ENCODE measurements at places on chromosomes 5 and 9. TPM values are rescaled to one million over a fixed set of nuclear protein-coding genes. Genes with fewer than 3 reads are reported as not detected.

Gene RECK
- total RNA-seq: 17.2 TPM

GRCh38 chr5:83955916-83956315 is 235.3 kb upstream of the HAPLN1 start:
- DNase-seq: no peak

GRCh38 chr9:91098203-91098850 is 263.4 kb downstream of the AUH start:
- DNase-seq: no peak

- no peak for DNase-seq
These were observed 23.6 kb upstream of the PDE4D start for GRCh38 chr5:59917121-59917520.

DNA sequence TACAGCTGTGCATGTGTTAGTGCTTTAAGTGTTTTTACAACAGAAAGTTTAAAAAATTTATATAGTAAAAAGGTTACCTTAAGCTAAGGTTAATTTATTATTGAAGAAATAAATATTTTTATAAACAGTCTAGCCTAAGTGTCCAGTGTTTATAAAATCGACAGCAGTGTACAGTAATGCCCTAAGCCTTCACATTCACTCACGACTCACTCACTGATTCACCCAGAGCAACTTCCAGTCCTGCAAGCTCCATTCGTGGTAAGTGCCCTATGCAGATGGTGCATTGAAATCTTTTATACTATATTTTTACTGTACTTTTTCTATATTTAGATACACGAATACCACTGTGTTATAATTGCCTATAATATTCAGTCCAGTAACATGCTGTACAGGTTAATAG is 159.1 kb downstream of the ROR2 start:
- DNase-seq: no peak

Gene PSMD5
- 18.7 TPM for total RNA-seq

GRCh38 chr9:18343784-18344183 is 130.2 kb upstream of the ADAMTSL1 start:
- DNase-seq: no peak

Gene DOK3
- 0.79 TPM for total RNA-seq

Gene EIF4EBP3
- 1.2 TPM for total RNA-seq

DNA sequence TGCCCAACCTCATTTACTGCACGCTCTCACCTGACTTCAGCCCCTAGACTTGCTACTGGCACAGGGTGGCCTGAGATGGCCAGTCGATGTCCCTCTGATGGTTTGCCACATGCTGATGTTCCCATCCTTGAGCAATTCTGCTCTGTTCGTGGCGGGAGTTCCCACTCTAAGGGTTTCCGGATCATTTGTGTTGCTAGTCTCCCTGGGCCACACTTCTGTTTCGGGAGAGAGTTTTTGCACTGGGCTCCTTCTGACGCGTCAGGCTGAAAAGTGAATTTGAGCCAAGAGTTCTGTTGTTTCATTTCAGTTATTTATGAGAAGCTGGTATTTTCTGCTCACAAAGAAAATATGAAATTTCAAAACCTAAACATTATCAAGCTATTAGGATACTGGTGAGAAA is 597.7 kb downstream of the BNC2 start:
- no peak for DNase-seq

Gene NR2F1
- 30.5 TPM for total RNA-seq

GRCh38 chr9:129597355-129598088 is 23.4 kb downstream of the C9orf50 start:
- DNase-seq: peak; percentile 52

GRCh38 chr5:165630261-165630778 is 2124.9 kb downstream of the MAT2B start:
- peak; percentile 68 for DNase-seq

- no peak for DNase-seq
These were observed 322.2 kb downstream of the CEMIP2 start for GRCh38 chr9:71446106-71446472.

GRCh38 chr5:98928873-98929709 is at the start of gene CHD1:
CHD1 (minus strand) TSS chr5:98929007; CDS start chr5:98926386, 2,621 bp downstream.
- peak; percentile 98 for DNase-seq

Gene BTNL8
- 0.20 TPM for total RNA-seq

GRCh38 chr9:6984941-6985578 is 227.3 kb downstream of the KDM4C start:
- DNase-seq: no peak

DNA sequence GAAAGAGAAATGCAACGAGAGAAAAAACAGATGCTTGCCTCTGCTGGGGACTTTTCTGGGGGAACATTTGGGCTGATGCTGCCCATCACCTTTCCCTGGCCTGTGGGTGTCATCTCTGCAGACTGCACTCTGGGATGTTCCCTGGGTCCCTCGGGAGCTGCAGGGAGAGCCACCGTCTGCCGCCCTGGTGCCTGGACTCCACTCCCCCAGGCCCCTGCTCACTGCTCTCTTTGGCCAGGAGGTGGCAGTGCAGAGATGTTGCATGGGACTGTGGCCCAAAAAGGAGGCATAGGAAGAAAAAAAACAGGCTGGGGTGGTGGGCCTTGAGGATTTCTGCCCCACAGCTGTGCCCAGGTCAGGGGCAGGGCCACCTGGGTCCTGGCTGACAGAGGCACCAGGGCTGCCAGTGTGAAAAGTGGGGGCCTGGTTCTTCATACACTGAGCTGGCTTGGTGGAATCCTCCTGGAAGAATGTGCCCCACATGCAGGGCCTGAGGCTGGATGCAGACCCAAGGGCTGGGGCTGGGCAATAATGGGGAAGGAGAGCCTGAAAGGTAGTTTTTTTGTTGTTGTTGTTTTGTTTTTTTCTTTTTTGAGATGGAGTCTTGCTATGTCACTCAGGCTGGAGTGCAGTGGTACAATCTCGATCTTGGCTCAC is 353.6 kb downstream of the SLIT3 start:
- peak; percentile 55 for DNase-seq

DNA sequence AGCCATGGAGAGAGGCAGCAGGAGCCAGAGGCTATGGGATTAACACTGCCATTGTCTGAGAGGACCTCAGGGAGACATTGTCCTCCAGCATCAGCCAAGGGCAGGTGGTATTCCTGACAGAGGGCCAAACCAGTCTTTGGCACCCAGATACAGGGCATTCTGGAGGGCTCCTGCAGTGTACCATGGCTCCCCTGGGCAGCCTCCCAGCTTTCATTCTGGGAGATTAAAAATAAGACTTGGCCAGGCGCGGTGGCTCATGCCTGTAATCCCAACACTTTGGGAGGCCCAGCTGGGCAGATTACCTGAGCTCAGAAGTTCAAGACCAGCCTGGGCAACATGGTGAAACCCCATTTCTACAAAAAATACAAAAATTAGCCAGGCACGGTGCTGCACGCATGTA is 4.2 kb downstream of the MTAP start:
- DNase-seq: no peak

DNA sequence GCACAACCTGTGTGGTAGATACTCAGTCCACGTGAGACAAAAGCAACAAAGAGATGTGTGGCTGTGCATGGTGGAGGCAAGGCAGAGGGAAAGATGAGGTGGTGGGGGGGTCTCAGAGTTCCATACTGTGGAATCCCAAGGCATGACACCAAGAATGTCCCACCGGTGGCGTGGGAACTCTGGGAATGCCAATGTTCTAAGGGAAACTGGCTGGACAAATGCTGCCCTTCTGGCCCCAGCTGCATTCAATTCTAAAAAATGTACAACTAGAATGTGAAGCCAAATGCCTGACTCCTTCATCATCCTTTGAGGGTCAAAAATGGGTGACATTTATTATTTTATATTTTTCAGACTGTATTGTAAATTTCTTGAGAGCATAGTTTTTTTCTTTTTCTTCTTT is 58.2 kb upstream of the EQTN start:
- no peak for DNase-seq

Gene SPATA31D4
- total RNA-seq: not detected

DNA sequence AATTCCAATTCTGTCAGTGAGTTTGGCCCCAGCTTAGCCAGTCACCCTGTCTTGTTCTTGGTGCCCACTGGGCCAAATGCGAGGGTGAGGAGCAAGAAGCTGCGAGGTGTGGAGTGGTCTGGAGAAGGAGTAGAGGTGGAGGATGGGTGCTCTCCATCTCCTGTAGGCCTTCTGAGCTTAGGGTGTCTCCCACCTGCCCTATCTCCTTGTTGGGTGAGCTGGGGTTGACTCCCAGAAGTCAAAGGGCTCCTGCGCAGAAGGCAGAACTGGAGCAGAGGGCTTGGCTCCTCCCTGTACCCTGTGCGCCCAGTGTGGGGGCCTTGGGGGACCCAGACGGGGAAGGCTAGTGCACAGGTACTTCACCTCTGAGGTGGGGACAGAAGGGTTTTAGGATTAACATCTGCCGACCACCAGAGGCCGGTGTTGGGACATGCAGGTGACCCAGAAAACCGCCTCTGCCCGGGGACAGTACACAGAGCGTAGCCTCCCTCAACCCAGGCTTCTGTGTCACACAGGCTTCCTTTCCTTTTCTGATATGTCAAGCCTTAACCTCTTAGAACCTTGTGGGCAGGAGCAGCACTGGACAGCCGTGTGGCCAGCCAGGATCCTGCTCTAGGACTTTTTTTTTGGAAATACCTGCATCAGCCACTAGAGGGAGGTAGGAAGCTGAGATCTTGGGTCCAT is 16.9 kb downstream of the IL5 start:
- peak; percentile 65 for DNase-seq

DNA sequence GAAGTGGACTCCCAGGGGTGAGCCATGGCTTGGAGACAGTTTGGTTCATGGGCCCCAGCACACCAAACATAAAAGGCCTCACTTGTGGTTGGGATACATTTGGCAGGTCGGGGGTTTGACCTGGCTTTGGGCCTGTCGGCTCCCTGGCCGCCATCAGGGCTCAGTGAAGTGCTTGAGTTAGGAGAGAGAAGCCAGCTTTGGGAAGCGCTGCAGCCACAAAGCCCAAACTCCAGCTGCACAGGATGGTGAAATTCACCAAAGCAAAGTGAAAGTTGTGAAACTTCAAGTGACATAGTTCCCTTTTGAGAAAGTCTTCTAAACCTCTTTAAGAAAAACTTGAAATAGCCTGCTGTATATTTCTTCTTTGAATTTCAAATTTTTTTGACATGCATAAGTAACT is 27.5 kb downstream of the SLC46A2 start:
- no peak for DNase-seq

- no peak for DNase-seq
These were observed 124.7 kb downstream of the PALM2AKAP2 start for GRCh38 chr9:109904666-109905065.

DNA sequence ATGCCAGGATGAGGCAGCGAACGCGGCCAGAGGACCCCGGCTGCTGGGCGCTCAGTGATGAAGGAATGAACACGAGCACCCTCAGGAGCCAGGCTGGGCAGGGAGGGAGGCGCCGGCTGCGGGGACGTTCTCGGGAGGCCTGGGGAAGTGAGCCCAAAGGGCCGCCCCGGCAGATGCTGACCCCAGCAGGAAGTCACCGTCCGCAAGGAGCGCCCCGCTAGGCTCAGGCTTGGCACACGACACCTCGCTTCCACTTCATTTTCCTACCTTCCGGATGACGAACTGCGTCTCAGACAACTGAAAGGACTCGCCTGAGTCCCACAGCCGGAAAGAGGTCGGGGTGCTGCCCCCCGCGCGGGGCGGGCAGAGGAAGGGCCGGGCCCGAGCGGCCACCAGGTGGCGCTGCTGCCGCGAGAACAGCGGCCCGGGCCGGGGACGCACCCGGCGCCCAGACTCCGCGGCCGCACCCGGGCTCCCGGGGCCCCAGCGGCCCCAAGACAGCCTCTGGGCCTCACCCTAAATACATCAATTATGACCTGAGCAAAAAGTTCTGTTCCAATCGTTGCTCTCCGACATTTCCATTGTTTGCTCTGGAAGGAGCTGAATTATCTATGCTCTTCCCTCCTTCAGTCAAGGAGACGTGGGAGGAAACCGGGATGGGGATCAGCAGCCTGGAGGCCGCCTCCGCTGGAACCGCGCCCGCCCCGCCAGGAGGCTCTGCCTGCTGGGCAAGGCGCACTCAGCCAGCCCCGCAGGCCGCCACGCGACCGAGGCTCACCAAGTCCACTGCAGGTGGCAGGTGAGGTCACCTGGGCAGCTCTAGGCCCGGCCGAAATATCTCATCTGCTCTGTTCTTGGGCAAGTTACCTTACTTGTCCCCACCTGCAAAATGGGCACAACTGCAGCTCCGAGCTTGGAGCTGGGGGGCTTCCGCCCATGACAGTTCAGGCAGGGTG is 107.0 kb downstream of the ZNF354C start:
- peak; percentile 15 for DNase-seq

DNA sequence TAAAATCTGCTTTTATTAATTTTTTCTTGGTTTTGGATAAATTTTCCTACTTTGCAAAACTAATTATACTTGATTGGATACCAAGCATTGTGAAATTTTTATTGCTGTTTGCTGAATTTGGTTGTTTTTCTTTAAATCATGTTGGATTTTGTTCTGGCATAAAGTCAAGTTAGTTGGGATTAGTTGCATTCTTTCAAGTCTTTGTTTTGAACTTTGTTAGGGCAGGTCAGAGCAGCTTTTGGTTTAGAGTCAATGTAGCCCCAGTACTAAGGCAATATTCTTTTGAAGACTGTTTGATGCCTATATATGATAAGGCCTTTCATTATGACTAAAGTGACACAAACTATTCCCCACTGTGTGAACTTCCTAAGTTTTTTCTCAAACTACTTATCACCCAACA is 531.1 kb downstream of the RASEF start:
- DNase-seq: no peak

Gene SLCO6A1
- total RNA-seq: not detected

DNA sequence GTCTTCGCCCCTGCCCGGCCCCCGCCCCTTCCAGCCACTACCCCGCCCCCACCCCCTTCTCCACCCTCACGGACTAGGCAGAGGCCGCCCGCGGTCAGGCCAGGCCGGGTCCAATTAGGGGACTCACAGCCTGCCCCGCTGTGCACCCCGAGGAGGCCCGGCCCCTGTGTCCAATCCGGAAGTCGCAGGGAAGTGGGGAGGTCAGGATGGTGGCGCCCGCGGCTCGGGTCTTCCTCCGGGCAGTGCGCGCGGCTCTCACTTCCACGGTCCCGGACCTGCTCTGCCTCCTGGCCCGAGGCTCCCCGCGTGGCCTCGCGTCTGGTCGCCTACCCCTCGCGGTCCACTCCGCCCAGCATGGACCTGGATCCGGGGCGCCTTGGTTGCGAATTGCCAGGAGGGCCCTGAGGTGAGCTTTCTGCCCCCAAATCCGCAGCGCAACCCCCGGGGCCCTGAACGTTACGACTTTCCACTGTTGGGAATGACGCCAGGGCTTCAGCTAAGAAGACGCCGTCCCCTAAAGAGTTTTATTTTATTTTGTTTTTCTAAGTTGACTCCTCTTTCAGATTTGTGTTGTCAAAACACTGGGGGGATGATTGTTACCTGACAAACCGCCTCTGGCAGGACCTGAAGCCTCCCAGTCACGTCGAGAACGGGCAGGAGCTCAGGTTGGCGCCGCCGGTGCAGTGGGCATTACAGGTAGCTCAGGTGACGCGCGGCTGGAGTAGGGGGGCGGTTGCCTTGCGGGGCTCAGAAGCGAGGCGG is 763 bp upstream of the IRX2 start:
- DNase-seq: no peak

Gene CERT1
- total RNA-seq: 40.5 TPM

Gene PCDHGB3
- 3.8 TPM for total RNA-seq

Gene GRIA1
- not detected for total RNA-seq

- DNase-seq: no peak
These were observed 368.7 kb downstream of the EFNA5 start for GRCh38 chr5:107301999-107302398.

Gene GNAQ
- 33.3 TPM for total RNA-seq
